Mesendoderm (in vitro differentiated cells): ENCODE measurements at places on chromosomes 2 and 18.

DNA sequence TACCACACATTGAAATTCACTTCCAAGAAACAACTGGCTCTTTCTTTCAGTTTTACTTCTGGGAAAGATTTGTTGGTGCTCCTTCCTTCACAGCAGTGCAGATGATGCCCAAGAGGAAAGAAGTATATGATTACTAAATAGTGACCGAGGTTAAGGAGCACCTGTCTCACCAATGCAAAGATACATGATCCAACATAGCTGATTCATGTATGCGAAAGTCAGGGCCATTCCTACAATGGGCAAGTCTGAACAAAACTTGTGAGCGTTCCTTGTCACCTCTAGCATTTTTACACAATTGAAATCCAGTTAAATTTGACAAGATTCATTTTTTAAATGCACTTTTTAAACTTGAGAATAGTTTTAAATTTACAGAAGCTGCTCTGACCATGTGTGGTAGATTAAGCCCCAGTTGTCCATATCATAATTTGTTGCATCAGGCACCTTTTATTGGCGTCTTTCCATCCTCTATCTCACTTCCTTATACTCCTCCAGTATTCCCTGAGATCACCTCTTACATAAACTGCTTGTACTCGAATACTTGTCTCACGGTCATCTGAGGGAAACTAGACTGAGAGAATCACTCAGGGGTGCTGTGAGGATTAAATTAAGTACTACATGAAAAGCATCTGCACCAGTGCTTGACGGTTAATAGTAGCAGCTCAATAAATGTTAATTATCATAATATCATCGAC, 438.8 kb upstream of the CDH20 start:
- no peaks in the 10 kb centered on the region for H3K36me3 ChIP-seq
- H3K27me3 ChIP-seq, result no peaks in the 10 kb centered on the region
- DNase-seq, result no peak
- H3K27ac ChIP-seq, result no peak overlapping the region
- no peak overlapping the region for H3K4me3 ChIP-seq

DNA sequence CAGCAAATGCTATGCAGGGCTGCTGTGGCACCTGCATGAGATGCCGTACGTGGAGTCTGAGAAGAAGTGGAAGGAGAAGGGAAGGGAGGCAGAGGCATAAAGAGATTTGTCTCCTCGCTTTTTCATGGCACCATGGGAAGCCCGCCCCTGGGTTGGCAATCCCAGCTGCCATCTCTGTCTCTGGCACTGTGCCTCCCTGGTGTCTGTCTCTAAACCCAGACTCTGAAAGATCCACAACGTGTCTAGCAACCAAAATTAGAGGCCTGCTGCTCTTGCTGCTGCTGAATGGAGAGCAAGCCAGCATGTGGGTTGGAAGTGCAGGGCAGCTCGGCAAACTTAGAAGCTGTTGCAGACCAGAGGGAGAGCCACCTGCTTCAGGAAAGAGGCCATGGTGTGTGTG, 53.1 kb downstream of the INO80C start:
- no peak for DNase-seq
- no peaks in the 10 kb centered on the region for H3K4me1 ChIP-seq
- no peaks in the 10 kb centered on the region for H3K27me3 ChIP-seq
- no peak overlapping the region for H3K4me3 ChIP-seq

- no peak overlapping the region for H3K4me3 ChIP-seq
- H3K27ac ChIP-seq, result no peak overlapping the region
- H3K27me3 ChIP-seq, result no peaks in the 10 kb centered on the region
These were observed 139.7 kb downstream of the LRP2 start for GRCh38 chr2:169222665-169223064.

- peak overlapping the region; percentile 92 for H3K27ac ChIP-seq
- peak; percentile 40 for DNase-seq
- H3K4me1 ChIP-seq, result peaks cover 5% of the 10 kb centered on the region
These were observed 980 bp upstream of the PPP4R1 start for GRCh38 chr18:9615280-9615797.

- no peak overlapping the region for H3K4me3 ChIP-seq
- no peak for DNase-seq
- H3K36me3 ChIP-seq, result no peaks in the 10 kb centered on the region
- H3K27ac ChIP-seq, result peak overlapping the region; percentile 48
These were observed 79.8 kb downstream of the MARCHF4 start for GRCh38 chr2:216292475-216292874.

DNA sequence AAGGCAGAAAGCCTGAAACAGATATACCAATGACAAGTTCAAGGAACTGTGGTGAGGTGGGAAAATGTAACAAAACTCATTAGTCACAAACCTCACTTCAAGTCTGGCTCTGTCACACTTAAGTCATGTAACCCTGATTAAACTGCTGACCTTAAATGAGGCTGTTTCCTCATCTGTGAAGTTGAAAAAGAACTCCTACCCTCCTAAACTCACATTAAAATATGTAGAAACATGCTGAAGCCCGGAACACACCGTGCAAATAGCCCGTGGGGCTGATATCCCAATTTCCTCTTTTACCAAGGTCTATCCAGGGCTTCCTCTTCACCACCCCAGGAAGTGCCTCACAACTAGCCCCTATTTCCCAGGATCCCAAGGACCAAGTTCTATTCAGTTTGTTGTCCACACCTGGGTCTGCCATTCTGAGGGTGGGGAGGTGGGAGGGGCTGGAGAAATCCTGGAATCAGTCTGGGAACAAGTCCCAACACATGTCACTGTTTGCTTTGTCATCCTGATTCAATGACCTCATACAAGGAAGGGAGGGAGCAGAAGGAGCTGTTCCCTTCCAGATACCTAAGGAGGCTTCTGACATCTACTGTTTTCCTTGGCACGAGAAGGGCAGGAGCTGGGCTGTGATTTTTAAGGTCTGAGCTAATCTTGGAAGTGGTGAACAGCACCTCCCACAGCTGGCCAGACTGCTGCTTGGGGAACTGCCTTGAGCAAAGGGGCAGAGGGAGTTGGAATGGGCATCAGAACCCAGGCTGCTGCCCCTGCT, 42.3 kb downstream of the SLC4A1AP start:
- peak; percentile 87 for DNase-seq
- H3K4me3 ChIP-seq, result no peak overlapping the region
- no peaks in the 10 kb centered on the region for H3K27me3 ChIP-seq
- no peaks in the 10 kb centered on the region for H3K4me1 ChIP-seq
- H3K27ac ChIP-seq, result no peak overlapping the region

DNA sequence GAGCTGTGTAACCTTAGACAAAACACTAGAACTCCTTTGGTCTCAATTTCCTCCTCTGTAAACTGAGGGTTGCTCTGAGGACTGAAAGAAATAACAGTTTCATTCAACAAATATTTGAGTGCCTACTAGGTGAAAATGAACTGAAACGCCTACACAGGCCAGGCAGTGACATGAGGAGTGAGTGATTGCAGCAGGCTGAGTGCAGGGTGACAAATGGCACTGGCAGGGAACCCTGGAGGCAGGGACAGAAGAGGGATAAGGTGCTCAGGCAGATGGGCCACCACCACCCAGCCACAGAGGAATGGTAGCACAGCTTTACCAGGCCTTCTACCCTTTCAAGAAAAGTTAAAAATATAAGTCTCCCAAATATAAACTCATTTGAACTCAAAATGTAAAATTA, 11.5 kb upstream of the RNU4ATAC start:
- H3K27me3 ChIP-seq, result no peaks in the 10 kb centered on the region
- DNase-seq, result no peak
- H3K4me3 ChIP-seq, result no peak overlapping the region
- no peaks in the 10 kb centered on the region for H3K36me3 ChIP-seq

- no peak for DNase-seq
- no peaks in the 10 kb centered on the region for H3K36me3 ChIP-seq
- H3K27ac ChIP-seq, result no peak overlapping the region
- H3K4me1 ChIP-seq, result no peaks in the 10 kb centered on the region
- no peak overlapping the region for H3K4me3 ChIP-seq
These were observed 12.2 kb downstream of the MYO3B start for GRCh38 chr2:170190172-170190571.
